NCI-H526 (cell line): ENCODE measurements at places on chromosomes 7 and 10.

- peak; percentile 35 for DNase-seq
Observed at GRCh38 chr10:115355162-115355760, 262.1 kb downstream of the ATRNL1 start.

DNA sequence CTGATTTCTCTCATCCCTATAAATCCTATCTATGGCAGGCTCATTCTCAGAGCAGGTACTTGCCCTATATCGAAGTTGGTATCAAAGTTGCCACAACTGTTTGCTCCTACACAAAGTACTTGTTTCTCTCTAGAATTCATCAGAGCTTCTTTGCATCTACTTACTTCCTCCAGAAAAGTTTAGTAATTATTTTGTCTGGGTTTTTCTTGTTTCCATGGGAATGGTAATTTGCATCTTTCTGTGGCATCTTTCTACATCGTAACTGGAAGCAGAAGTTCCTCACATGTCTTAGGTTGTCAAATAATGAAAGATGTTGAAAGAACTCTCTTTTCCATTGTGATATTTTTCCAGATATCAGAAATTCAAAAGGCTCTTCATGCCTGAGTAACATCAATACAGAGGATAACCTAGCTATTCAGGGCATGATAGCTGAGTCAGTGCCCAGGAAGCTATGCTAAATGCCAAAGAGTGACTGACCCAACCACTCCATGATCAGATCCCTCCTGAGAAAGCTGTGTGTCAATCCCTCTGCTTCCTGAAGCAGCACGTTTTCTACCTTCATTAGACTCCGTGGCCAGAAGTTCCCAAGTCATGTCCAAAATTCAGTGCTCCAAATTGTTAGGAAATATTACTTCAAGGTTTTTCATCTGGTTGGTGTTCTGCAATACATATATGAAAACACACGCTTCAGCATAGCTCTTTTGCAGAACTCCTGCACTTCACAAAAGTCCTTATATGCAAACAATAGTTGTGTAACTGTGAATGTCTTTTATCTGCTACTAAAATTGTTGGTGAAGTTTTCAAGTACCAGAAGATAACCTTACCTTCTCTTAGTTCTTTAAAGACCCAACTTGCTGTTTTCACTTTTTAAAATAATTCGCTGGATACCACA, 216.5 kb downstream of the VTI1A start:
- no peak for DNase-seq

DNA sequence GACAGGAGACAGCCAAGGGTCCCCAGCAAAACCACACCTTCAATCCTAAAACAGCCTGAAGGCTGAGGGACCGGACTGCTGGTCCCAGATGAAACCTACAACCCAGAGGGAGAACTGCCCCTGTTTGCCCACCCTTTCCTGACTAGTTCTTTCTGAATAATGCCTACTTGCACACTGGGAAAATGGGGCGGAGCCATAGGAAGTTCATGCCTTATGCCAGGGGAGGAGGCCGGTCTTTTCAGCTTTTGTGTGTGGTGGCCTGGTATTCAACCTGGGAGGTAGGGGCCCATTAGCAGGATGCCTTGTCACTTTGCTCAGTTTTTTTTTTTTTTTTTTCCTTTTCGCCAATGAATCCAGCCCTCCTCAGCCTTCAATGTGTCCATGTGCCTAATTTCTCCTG, 20.7 kb downstream of the TOMM7 start:
- DNase-seq = no peak

- DNase-seq = no peak
Observed at GRCh38 chr7:44764665-44765578, 16.3 kb downstream of the ZMIZ2 start.

DNA sequence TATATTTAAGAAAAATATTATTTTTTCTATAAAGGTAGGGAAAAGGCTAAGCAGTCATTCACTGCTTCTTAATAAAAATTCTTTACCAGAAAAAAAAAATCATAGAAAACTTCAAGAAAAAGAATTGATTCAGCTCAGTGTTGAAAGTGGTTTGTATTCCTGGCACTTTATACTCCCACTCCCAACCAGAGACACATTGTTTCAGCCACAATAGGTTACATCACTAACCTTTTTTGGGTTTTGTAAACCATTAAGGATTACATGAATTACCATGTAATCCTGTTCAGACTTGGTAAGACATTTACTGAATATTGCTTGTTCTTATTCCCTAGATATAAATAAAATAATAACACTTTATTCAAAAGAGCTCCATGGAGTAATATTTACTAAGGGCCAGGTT, 46.6 kb downstream of the MINPP1 start:
- DNase-seq = no peak

GRCh38 chr7:28410628-28411531, 1.4 kb upstream of the CREB5 start:
- peak; percentile 24 for DNase-seq

DNA sequence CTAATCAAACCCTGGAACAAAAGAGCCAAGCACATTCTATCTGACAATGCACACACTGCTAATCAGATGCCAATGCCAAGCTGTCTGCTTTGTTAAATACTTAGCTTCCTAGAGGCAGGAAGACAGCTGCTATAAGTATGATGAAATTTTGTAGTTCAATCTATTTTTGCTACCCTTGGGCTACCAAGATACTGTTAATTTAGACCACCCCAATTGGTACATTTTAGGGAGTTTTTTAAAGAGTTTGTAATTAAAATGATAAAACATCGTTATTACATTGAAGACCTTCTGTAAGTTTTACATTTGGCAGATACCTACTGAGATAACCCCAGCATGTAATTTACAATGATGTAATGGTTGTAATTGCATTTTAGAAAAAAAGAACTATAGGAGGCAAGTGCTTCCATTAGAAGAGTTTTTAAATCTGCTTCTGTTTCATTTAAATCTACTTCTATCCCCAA, 268.5 kb downstream of the ADK start:
- no peak for DNase-seq

GRCh38 chr7:99898836-99899235, 20.5 kb downstream of the TRIM4 start:
- DNase-seq = no peak

DNA sequence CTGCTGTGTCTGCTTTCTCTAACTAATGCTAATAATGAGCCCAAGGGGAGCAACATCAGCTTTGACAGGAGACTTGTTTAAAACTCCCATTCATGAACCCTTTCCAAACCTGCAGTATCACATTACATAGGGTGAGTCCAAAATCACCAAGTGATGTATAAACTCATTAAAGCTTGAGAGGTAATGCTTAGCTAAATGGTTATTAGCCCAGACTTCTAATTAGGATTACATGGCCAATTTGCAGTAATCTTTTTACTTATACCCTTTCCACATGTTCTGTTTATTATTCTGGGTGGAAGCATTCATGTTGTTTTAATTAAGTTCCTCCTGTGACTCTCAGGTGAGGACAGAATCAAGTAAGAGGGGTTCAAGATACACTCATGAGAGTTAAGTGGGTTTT, 17.5 kb downstream of the ZNF138 start:
- no peak for DNase-seq

DNA sequence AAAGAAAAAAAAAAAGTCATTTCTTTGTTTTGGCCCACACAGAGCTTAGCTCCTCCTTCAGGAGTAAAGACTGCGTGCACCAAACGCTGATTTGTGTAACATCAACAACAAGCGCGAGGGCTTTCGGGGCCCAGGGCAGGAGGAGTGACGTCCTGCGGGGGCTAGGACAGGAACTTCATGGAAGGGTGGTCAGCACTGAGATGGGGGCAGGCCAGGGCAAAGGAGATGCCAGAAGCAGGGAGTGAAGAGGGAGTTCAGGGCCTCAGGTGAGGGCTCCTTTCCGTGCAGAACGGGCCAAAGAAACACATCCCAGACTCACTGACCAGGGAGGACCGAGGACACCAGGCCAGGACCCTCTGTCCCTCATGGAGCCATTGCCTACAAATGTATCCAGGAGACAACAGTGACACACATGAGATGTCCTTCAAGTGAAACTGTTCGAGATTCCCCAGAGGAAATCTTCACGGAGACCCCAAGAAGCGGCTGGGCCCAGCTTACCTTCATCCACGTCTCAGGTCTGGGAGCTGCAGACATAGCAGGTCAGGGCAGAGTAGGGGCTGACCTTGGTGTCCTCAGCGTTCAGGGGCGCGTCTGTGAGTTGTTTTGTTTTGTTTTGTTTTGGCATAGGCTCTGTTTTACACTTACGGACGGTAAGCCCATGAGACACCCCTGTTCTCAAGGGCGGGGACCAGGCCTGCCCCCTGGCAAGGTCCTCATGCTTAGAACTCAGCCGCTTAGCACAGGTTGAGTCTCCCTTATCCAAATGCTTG, 30.4 kb upstream of the SHH start:
- no peak for DNase-seq
